Activated naive CD4-positive, alpha-beta T cell (primary cell): ENCODE measurements at places on chromosomes 2 and 18.

- no peak for DNase-seq
These were observed 63.1 kb downstream of the RND3 start for GRCh38 chr2:150424406-150424805.

GRCh38 chr18:49728542-49728941 is 84.8 kb downstream of the ACAA2 start:
- no peak for DNase-seq

GRCh38 chr2:102187496-102188150 is 800 bp downstream of the IL1RL2 start:
- DNase-seq = no peak

DNA sequence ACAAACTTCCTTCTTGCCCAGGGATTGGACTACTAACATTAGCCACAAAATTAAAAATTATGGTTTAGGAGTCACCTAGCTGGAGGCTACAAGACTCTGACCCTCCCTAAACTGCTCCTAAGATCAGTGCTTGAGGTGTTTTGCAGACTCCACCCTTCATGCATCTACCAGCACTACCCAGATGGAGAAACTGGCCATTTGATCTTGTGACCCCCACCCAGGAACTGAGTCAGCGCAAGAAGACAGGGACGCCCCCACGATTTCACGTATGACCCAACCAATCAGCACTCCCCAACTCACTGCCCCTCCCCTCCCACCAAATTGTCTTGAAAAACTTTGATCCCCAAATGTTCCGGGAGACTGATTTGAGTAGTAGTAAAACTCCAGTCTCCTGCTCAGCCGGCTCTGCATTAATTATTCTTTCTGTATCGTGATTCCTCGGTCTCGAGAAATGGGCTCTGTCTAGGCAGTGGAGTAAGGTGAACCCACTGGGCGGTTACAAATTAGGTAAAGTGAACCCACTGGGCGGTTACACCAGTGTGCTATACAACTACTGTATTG is 40.1 kb upstream of the CCDC88A start:
- DNase-seq = no peak

GRCh38 chr18:31979714-31980113 is 36.8 kb upstream of the TRAPPC8 start:
- DNase-seq = no peak

- no peak for DNase-seq
These were observed 249.9 kb downstream of the PLCL1 start for GRCh38 chr2:198054299-198054698.

DNA sequence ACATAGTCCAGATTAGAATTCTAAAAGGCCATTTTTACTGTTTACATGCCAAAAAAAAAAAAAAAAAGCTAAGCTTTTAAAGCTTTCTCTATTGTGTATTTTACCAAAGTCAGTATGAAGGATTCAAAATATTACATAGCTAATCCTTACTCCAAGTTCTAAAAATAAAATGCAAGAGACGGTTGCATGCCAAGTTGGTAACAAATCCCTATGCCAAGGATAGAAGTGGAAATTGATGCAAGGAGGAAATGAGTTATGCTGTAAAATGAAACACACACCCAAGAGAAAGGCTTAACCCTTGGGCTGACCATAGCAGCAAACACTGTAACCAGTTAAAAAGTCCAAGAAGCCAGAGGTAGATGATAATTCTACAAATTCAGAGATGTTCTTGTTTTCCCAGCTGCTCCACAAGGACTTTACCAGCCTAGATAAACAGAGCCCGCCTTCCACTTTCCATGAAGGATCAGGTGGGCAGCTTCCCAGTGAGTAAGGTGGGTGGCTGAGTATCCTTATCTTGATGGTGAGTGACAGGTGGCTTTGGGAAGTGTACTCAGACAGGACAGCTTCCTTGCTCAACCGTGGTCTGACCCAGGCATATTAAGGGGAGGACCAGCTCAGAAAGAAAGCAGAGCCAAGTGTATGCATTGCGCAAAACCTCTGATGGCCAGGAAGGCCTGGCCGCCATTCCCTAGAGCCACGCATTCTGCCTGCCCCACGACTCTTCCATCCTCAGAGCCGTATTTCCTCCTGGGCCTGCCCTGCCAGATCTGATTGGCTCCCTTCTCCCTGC is 34.4 kb downstream of the ATP8B1 start:
- DNase-seq = no peak

DNA sequence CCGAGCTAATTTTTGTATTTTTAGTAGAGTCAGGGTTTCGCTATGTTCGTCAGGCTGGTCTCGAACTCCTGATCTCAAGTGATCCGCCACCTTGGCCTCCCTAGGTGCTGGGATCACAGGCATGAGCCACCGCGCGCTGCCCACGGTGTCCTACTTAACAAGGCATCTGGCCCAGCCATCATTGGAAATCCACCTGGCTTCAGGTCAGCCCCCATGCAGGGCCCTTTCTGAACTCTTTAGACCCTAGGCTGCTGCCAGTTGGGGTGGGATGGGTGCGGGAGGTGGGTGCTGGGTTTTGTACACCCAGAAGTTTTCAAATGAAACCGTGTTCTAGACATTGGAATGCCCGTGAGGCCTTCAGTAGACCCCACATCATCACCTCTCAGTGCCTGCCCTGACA is 26.6 kb upstream of the NT5DC4 start:
- no peak for DNase-seq

- no peak for DNase-seq
These were observed 460.7 kb downstream of the MTX2 start for GRCh38 chr2:176729706-176730569.

GRCh38 chr2:118834901-118835745 is 12.3 kb downstream of the EN1 start:
- no peak for DNase-seq

GRCh38 chr2:181157326-181157725 is 176.9 kb downstream of the UBE2E3 start:
- DNase-seq = no peak

DNA sequence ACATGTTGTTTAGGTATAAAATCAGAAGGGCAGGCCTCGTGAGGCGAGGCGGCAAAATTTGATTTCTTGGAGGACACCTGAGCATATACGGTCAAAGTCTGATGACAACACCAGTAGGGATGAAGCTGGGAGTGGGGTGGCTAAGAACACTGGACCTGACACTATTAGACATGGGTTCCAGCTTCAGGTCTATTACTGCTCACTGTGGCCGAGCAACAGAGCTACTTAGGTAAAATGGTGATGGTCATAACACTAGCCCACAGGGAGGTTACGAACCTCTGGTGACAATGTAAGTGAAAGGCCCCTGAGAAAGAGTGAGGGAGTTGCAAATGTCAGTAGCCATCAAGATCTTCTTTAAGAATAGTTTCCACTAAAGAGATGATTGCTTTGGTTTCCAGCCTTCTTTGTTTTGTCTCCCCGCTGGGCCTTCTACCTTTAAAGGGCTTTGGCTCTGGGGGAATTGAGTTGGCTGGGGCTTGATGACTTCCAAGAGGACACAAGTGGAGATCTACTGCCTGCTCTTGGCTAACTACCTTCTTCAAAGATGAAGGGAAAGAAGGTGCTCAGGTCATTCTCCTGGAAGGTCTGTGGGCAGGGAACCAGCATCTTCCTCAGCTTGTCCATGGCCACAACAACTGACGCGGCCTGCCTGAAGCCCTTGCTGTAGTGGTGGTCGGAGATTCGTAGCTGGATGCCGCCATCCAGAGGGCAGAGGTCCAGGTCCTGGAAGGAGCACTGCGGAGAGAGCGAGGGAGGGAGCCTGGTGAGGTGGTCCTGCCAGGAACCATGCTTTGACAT is 3.5 kb downstream of the IL1B start:
- no peak for DNase-seq

- no peak for DNase-seq
These were observed 112.9 kb downstream of the SLC39A10 start for GRCh38 chr2:195769975-195770374.

DNA sequence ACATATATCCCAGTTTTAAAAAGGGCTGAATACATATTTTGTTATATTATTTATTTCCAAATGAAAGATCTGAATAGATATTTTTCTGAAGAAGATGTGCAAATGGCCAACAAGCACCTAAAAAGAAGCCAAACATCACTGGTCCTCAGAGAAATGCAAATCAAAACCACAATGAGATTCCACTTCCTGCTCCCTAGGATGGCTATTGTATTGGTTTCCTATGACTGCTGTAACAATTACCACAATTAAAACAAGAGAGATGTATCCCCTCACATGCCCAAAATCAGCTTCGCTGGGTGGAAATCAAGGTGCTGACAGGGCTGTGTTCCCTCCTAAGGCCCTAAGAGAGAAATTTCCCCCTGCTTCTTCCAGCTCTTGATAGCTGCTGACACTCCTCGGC is 23.2 kb downstream of the ABCB11 start:
- no peak for DNase-seq

DNA sequence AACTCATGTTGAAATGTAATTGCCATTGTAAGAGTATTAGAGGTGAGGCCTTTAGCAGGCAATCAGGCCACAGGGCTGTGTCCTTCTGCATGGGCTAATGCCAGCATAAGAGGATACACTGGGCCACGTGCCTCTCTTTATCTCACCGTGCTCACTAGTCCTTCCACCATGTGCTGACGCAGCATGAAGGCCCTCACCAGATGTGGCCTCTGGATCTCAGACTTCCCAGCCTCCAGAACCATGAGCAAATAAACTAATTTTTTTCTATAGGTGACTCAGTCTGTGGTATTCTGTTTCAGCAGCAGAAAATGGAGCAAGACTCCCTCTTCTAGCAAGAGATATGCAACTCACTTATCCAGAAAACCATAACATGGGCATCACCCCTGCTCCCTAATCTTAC is 149.7 kb upstream of the ZNF236 start:
- no peak for DNase-seq

DNA sequence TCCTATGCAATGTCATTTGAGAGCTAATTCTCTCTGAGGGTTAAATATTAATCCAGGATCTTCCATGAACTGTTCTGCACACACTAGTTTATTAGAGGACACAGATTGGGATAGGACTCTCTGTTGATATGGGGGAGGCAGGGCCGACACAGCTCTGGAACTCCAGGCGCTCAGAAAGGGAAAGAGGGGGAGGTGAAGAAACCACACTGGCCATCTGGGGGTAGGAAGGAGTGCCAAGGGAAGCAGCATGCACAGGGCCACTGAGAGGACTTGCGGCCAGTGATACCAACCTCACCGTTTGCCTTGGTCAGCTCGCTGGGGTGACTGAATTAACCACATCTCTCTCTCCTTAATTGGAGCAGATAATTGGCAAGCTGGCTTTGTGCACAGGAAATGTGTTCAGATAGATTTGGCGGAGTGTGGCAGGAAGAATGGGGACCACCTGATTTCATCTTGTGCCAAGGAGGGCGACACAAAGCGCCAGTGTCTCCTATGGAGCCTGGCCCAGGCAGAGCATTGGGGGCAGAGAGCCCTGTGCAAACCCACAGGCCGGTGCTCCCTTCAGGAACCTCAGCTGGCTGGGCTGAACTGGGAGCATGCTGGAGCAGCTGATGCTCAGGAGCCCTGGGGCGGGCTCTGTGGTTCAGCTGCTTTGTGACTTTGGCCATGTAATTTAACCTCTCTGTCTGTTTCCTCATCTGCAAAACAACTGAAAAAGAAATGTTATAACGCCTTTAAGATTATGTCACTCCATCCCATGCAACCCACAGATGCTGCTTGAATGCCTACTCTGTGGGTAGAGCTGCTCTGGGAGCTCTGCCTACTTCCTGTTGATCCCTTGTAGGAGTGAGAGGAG is 114.7 kb upstream of the STON1 start:
- no peak for DNase-seq

- DNase-seq = no peak
These were observed 43.2 kb downstream of the FOSL2 start for GRCh38 chr2:28435814-28436351.

DNA sequence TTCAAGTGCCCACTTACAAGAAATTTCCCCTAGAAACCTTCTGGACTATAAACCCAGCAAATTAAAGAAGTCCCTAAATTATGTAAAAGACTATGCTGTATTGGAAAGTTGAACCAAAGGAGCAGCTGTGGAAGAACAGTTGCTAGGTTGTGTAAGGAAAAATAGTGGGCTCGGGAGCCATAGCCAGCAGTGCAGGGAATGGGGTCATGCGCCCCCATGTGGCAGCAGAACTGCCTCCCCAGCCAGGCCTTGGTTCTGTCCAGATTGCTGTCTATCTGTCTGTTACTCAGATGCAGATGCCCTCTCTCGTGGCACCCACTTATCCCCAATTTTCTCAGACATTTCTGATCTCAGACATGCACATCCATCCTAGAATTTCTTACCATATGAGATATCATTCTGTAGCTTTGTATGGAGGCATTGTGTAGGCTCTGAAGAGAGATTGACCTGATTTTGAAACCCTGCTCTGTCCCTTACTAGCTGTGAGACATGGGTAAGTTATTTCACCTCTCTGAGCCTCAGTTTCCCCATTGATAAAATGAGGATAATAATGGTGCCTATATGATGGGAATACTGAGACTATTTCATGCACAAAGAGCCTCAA is 258.3 kb downstream of the SS18 start:
- no peak for DNase-seq

DNA sequence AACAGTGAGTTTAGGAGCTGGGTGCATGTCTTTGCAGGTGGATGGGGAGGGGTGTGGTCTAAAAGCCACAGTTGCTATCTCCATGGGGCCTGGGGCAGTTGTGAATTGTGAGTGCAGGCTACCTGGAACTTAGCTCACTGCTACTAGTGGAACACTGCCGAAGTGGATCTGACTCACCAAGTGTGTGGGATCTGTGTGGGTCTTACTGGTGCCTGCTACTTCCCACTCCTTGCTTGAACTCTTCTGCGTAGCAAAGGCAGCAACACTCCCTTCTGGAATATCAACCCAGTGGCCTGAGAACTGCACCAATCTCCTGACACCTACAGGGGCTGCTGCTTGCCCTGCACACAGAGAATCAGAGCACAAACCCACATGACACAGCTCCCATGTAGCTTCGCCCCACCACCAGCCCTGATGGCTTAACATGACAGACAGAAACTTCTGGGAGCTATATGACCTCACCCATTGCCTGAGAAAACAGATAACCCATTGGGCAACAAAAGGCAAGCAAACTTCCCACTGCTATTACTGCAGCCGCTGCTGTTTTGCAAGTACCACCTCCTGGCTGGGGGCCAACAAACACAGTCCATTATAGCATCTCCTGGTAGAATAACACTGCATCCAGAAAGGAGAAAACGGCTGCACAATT is 455.1 kb upstream of the DDX18 start:
- DNase-seq = no peak

DNA sequence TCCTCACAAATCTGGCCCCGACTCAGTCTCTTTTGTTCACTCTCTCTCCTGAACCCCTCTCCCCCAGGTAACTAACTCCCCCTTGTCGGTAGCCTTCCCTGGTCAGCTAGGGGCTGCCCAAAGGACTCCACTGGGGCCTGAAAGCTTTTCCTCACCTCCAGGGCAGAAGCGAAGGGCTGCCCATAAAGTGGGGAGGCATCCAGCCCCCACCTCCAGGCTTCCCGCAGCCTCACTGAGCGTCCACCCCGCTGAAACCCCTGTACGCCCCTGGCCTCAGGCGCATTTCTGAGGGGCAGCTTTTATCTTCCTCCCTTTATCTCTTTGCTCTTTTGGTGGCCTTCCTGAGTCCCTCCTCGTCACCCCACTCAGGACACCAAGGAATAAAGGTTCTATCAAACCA is 249.3 kb downstream of the CYP26B1 start:
- no peak for DNase-seq
